ENCODE measurements at places on chromosomes 2 and 18.

DNA sequence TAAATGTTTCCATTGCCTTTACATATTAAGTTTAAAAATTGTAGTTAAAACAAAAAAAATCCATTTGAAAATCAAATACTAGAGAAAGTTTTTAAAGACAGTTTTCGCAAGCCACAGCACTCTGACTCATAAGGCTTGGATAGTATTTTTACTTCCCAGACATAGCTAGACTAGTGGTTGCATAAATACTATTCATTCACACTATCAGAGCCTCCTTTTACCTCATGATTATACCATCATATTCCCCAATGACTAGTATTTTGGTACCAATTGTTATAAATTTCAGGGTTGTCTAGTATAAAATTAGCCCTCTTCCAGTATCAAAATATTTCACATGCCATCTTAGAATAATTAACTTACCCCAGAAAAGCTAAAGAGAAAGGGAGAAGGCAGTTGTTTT is 393.5 kb downstream of the ERBB4 start:
- DNase-seq: no peak

- no peak for DNase-seq
These were observed 13.2 kb upstream of the ATP6V1B1 start for GRCh38 chr2:70922235-70923234.

DNA sequence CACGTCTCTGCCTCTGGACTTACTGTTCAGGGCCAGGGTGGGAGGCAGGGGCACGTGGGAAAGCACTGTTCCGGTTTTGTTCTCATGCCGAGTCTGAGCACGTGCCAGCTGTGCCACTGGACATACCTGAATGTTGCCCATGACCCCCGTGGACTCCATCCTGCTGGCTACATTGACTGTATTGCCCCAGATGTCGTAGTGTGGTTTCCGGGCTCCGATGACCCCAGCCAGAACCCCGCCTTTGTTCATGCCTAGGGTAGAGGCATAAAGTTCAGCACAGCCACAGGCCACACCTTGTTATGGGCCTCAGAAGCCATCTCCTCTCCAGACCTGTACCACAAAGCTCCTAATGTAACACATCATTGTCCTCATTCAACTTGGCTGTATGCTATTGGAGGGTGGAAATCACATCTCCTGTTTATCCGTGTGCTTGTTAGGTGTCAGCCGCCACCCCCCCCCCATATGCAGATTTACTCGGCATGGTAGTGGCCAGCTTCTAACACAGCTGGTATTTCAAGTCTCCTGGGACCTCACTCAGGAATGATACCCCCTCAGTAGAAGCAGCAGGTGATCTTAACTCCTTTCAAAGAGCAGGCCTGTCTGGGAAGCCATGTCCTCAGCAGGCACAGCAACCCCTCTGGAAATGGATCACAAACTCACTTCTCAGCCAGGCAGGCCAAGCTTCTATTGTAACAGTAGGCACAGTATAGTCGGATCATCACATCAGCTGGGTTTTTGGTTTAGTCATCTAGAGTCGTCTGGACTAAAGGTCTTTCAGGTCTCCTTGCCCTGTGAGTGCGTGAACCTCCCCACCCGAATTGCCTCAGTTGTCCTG is 27.6 kb downstream of the CENPO start:
- no peak for DNase-seq

- DNase-seq: no peak
These were observed 86.3 kb downstream of the FSHR start for GRCh38 chr2:49067971-49068370.

Measured in naive thymus-derived CD4-positive, alpha-beta T cell (primary cell).